Lower leg skin (tissue), 4 donors: ENCODE measurements at places on chromosomes 12 and 14. TPM values are rescaled to one million over a fixed set of nuclear protein-coding genes. Genes with fewer than 3 reads are reported as not detected.

The SLC39A5 gene
- total RNA-seq, result not detected

The CLEC6A gene
- not detected for total RNA-seq

The OASL gene
- total RNA-seq, result 0.25 TPM

The RBM19 gene
- total RNA-seq, result 22.7 TPM

The B4GALNT3 gene
- 40.3 TPM for total RNA-seq

The TPH2 gene
- not detected for total RNA-seq

The LBHD2 gene
- total RNA-seq, result not detected

The LRP6 gene
- 37.3 TPM for total RNA-seq

The ANO4 gene
- not detected for total RNA-seq

The CCND2 gene
- total RNA-seq, result 27.3 TPM

The YAF2 gene
- 15.8 TPM for total RNA-seq

The RASSF8 gene
- 7.8 TPM for total RNA-seq

The WDHD1 gene
- 2.6 TPM for total RNA-seq

The SLC25A3 gene
- total RNA-seq, result 371 TPM

The WSCD2 gene
- total RNA-seq, result 0.15 TPM

The CLEC9A gene
- not detected for total RNA-seq

The BAG5 gene
- total RNA-seq, result 44.3 TPM

The PROX2 gene
- not detected for total RNA-seq

The MYF6 gene
- total RNA-seq, result 0.19 TPM

The DERA gene
- total RNA-seq, result 42.1 TPM

The PPP2R3C gene
- 4.3 TPM for total RNA-seq

The ARPC3 gene
- total RNA-seq, result 224 TPM

The PSMD9 gene
- total RNA-seq, result 87.5 TPM

The MSRB3 gene
- 16.6 TPM for total RNA-seq

The ESYT1 gene
- 66.4 TPM for total RNA-seq

The C12orf42 gene
- total RNA-seq, result not detected

The ZFYVE21 gene
- total RNA-seq, result 147 TPM

The CNPY2 gene
- total RNA-seq, result 40.9 TPM

The GPRC5A gene
- total RNA-seq, result 2.9 TPM

The SLCO1B1 gene
- total RNA-seq, result not detected
